Stimulated activated CD4-positive, alpha-beta T cell treated with anti-CD3 and anti-CD28 coated beads, Interleukin-4, amount 100 ng/mL, for 48 hours (primary cell): ENCODE measurements at places on chromosomes 2 and 18.

- DNase-seq, result no peak
Measured at GRCh38 chr2:53952519-53952918, 18.3 kb downstream of the PSME4 start.

DNA sequence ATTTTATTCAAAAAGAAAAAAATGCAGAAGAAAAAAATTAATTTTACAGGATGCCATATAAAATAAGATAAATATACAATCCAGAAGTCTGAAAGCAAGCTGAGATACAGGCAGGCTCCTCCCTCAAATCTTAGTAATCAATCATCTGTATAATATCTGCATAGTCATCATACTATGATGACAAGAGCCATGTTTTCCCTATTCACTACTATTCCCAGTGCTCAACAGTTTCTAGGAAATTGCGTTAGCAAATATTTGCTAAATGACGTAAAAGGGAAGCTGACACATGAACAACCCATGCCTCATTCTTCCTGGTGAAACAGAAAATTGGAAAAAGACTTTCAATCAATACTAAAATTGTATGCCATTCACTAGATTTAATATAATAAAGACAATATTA is 793.2 kb downstream of the SUCLG1 start:
- DNase-seq, result no peak

DNA sequence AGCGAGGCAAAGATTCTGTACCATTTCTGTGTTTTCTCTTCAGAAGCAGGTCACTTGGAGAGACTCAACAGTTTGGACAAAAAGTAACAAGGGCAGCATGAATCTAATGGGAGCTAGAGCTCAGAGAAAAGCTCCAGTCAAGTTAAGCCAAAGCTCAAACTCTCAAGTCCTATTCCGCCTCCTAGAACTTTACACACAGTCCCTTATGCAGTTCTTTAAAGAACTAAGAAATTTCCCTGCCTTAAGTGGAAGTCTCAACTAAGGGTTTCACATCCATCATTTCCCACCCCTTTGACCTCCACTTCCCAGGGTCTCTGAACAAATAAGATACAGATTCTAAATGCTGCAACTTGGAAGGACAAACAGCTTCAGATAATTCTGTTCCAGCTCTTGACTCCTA is 121.3 kb upstream of the RNU4ATAC start:
- DNase-seq, result no peak

GRCh38 chr2:65688141-65688886 is 255.9 kb upstream of the SPRED2 start:
- DNase-seq, result no peak

GRCh38 chr2:16224298-16225045 is 284.1 kb downstream of the MYCN start:
- no peak for DNase-seq

DNA sequence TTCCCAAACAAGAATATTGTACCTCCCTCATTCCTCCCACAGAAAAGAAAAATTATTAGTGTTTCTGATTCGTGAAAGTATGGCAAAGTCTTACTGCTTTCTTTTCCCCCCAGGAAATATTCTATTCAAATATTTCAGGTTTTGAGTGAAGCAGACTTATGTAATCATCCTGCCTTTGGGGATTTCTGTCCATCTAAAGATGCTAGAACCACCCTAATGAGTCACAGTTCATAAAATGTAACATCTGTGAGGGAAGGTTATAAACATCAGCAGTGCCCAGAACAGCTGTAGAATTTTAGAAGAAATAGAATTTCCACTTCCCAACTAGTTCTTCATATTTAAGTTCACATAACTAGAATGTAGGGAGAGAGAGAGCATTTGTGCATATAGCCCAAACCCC is 39.0 kb downstream of the EEF1B2 start:
- no peak for DNase-seq

- no peak for DNase-seq
Measured at GRCh38 chr18:3313685-3314084, 51.8 kb downstream of the MYL12B start.

DNA sequence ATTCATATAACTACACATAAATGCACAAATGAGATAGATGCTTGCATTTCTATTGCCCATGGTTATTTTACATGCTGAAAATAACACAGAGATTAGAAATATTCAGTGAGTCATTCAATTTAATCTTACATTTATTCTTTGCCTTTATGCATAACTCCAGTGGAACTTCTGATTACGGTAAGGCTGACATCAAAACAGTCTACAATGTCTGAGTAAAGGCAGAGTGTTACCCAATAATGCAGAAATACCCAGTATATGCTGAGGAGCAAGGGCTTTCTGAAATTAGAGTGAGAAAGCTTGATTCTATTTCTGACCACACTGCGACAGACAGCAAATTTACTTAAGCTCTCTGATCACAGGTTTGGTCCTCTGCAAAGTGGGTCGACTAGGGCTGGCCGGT is 9.2 kb downstream of the NMI start:
- DNase-seq, result no peak

- DNase-seq, result no peak
Measured at GRCh38 chr2:60354713-60355112, 198.7 kb downstream of the BCL11A start.

DNA sequence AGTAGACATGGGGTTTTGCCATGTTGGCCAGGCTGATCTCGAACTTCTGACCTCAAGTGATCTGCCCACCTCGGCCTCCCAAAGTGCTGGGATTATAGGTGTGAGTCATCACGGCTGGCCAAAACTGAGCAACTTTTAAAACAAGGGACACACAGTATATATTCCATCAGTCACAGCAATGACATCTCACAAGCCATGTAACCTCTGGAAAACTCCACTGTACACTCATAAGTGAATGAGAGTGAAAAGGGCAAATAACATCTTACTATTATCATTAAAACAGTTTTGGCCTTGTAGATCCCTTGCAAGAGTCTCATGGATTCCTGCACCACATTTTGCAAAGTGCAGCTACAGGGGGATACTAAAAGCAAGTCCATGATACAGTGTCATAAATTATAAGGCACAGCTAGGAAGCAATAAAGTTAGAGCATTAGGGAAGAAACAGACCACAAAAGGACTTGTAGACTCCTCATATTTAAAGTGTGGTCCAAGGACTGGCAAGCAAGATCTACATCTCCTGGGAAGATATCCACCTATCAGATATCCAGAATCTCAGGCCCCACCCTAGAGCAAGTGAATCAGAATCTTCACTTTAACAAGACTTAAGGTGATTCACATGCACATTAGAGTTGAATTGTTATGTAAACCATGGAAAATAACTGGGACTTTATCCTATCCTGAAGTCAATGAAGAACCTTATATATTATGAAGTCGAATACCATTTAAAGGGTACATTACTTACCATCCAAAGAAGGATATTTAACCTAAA is 5.7 kb downstream of the SMC6 start:
- DNase-seq, result no peak

- DNase-seq, result no peak
Measured at GRCh38 chr2:119429225-119429981, 2.3 kb upstream of the TMEM37 start.

GRCh38 chr18:52046842-52047241 is 293.2 kb upstream of the DCC start:
- DNase-seq, result no peak

DNA sequence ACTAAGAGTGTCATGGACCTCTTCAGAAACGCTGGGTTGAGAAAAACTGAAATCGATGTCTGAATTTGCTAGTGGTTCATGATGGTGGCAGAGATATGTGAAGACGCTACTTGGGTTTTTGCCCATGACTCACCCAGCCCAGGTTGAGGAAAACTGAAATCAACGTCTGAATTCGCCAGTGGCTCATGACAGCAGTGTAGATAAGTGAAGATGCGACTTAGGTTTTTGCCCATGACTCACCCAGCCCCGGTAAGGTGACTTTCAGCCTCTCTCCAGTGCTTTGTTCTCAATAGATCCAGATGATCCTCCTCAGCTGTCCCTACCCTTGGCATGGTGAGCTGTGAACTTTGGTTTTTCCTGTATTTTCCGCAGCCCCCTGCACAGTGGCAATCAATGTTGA is 105.3 kb upstream of the SIX3 start:
- DNase-seq, result peak; percentile 39

DNA sequence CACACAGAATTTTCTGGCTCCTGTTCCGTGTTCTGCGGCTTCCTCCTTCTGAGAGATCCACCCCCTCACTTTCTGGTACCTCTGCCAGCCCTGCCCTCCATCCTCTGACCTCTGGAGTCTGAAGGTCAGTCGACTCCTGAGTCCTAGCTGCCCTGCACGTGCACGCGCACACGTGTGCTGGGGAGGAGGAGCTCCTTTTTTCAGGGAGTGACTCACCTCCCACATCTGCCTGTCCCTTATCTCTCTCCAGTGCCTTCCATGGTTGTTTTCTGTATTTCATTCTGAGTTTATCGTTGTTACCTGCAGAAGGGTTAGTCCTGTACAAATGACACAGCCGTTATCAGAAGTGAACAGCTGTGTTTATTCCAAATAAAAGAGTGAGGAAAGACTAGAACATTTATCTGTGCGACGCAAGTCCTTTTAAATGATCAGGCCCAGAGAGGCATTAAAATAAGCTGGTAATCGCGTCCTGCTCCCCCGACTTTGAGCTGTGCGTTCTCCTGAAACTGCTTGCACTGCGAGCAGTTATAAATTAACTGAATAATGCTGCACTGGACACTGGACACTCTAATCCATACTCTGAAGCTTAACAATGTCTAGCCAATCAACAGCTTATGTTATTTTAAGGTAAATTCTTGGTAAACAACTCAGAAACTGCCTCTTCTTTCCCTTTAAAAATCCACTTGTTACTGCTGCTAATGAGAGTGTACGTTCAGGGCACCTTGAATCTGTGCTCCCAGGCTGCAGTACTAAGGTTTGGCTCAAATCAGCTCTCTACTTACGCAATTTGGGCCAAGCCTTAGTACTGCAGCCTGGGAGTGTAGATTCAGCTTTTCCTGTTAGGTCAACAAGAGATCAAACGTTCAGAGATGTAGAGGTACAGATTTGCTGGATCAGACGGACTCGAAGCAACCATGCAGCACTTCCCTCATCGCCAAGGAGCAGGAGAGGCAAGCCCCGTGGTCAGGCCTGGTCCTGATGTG is 72.5 kb downstream of the GALR1 start:
- DNase-seq, result no peak

- DNase-seq, result peak; percentile 71
Measured at GRCh38 chr2:72137498-72138010, 10.1 kb downstream of the CYP26B1 start.

- DNase-seq, result no peak
Measured at GRCh38 chr2:119548516-119549120, 4.4 kb downstream of the CFAP221 start.

DNA sequence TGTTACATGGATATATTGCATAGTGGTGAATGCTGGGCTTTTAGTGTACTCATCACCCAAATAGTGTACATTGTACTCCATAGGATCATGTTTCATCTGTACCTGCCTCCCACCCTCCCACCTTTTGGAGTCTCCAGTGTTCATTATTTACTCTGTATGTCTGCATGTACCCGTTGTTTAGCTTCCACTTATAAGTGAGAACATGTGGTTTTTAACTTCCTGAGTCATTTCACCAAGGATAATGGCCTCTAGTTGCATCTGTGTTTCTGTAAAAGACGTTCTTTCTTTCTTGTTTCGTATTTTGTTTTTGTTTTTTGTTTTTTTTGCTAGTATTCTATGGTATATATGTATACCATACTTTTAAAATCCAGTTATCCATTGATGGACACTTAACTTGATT is 107.5 kb downstream of the MSTN start:
- no peak for DNase-seq

GRCh38 chr18:76752400-76752799 is 70.0 kb upstream of the ZNF236 start:
- DNase-seq, result no peak

DNA sequence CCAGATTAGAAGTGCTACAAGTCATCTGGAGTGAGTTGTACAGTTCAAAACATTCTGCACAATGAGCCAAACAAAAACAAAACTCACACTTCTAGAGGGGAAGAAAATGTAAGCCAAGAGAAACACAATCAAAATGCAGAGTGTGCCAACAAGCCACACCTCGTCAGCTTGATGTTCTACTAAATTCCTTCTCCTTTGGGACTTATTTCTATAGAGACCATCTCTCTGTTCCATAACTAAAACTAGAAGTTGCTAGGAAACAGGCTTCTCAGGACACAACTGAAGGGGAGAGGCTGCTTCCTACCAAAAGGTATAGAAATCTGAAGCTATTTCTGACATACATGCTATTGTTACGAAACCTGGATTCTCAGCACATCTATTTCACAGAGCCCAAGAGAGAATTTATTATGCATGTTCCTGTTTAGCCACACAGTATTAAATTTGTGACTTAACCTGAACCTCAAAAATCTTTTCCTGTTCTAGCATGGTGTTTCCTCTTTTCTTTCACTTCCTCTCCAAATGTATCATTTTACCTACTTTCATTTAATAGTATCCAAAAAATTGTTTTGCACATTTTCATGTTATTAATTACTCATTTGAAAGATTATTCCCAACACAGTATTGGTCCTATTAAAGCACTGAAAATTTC is 211.4 kb upstream of the CCDC150 start:
- DNase-seq, result no peak

DNA sequence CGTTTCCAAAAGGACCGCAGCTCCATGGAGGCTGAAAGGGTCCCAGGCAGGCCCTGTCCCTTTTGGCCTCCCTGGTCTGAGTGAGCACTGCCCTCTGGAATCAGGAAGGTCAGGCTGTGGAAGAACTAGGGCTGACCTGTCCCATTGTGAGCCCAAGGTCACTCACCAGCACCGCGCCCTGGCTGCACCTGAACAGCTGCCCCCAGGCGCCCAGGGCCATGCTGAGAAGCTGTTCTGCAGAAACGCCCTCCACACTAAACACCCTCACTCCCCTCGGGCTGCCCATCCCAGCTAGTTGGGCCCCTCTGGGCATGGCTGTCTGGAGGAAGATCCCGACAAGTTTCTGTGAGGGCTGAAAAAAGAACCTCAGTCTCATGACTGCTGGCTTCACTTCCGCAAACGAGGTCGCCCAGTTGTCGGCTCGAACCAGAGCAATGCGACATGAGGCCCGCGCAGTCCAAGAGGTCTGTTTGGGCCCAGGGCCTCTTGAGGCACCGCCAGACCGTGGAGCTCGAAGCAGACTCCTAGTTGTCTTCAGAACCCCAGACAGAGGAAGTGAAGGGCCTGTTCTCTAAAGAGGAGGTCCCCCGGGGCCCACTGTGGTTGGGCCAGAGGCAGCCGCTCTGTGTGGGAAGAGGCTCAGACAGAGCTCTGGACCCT is 64.4 kb downstream of the INPP5D start:
- DNase-seq, result no peak

DNA sequence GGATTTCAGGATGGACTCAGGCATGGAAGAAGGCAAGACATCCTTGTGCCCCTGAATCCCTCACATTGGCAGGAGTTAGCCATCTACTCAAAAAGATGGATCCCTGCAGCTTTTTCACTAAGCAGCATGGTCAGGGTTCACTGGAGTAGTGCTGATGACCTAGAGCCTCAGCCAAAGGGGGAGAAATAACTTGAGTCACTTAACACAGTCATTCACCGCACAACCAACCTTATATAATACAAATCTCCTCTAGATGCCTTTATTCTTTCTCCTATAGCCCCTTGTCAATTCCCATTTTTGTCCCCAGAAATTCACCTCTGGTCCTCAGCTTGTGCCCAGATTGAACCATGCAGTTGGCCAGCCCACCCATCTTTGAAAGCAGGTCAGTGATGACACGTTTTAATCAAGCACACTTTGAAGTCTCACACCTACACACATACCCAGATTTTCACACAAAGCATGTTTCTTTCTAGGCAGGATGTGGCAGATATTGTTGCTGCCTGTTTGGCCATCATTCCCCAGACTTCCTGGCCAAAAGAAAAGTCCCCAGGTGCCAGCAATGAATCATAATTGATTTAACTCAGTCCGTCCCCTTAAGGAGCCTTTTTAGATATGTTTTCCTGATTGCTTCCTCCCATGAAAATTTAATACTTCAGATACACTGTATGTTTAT is 84.2 kb downstream of the LBH start:
- no peak for DNase-seq
